ENCODE measurements at places on chromosomes 2 and 18.

DNA sequence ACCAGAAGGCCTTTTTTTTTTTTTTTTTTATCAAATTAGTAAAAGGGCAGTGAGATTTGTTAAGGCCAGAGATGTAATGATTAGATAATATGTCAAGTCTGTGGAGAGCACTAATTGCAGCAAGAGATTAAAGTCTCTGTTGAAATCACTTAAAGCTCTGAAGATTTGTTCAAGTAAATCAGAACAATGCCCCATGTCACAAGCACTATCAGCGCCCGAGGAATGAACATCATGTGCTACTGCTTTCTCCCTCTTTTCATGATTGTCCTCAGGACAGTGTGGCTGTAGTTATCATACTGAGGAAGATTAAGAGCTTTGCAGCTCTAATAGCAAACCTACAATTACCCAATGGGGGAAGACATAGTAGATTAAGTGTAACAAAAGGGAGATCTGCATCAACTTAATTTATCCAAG, 71.1 kb downstream of the TDRD15 start:
- no peak for DNase-seq

DNA sequence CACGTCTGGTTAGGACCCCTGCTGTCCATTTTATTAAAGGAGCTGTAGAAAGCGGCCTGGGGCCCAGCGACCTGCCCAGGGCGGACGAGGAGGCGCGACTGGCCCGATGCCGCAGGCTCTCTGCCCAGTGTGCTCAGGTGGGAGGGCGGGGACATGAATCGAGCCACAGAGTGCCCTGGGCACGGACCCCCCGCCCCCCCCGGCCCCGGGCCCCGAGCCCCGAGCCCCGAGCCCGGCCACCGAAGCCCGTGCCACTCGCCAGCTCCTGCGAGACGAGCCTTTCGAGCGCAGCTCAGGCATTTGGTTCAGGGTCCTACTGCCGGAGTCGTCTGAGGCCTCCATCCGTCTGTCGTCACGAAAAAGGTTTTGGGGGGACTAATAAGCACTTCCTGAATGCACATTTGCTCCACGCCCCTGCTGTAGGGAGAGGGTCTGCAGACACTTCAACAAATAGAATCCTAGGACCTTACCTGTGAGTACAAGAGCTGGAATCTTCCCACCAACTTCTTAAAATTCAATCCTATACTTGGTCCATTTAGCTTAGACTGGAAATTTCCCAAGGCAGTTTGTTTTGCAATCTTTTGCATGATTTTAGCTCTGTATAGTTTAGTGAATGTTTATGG, 602 bp upstream of the ADAM17 start:
- DNase-seq, result peak; percentile 4

GRCh38 chr18:12258719-12259705, 4.9 kb downstream of the CIDEA start:
- DNase-seq, result no peak

DNA sequence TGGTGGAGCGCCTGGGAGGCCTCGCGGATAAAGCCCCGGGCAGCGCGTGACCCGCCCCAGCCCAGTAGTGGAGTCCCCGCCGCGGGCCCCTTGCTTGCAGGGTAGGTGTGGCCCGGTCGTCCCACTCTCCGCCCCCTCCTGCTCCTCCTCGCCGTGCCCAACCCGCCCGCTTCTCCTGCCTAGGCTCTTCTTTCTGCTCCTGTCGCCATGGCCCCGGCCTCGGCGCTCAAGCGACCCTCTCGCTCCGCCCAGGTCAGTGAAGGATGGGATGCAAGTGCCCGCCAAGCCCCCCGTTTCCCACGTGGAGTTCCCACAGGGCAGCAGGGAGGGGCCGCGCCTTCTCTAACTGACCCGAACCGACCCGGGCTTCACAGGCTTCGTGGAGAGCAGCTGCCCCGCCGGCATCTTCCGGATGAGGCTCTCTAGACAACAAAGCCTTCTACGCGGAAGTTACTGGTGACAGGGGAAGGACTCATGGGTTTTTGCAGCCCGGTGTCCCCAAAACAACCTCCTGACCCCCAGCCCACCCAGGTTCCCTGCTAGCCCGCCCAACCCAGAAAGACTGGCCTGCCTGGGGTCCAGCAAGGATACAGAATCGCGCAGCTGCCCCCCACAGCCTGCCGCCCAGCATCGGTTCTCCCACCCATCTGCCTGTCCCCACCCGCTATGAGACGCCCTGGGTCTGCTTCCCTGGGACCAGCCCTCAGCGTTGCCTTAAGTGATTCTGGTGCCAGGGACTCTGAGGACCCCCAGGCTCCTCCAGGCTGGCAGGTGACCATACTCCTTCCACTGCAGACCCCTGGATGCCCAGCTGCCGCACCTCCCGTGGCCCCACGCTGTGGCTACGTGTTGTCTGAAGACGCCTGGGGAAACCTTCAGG, 32.8 kb downstream of the TTC32 start:
- peak; percentile 30 for DNase-seq

- no peak for DNase-seq
Measured at GRCh38 chr2:8197101-8197500, 484.8 kb upstream of the ID2 start.

GRCh38 chr2:127526132-127527000, at the start of gene IWS1:
Gene IWS1 (minus strand): TSS chr2:127526489. CDS start chr2:127526208, 281 bp downstream.
- DNase-seq, result peak; percentile 81

GRCh38 chr18:51342815-51343214, 145.3 kb upstream of the MEX3C start:
- no peak for DNase-seq

- no peak for DNase-seq
Measured at GRCh38 chr2:24210106-24210455, 35.2 kb downstream of the FAM228A start.

DNA sequence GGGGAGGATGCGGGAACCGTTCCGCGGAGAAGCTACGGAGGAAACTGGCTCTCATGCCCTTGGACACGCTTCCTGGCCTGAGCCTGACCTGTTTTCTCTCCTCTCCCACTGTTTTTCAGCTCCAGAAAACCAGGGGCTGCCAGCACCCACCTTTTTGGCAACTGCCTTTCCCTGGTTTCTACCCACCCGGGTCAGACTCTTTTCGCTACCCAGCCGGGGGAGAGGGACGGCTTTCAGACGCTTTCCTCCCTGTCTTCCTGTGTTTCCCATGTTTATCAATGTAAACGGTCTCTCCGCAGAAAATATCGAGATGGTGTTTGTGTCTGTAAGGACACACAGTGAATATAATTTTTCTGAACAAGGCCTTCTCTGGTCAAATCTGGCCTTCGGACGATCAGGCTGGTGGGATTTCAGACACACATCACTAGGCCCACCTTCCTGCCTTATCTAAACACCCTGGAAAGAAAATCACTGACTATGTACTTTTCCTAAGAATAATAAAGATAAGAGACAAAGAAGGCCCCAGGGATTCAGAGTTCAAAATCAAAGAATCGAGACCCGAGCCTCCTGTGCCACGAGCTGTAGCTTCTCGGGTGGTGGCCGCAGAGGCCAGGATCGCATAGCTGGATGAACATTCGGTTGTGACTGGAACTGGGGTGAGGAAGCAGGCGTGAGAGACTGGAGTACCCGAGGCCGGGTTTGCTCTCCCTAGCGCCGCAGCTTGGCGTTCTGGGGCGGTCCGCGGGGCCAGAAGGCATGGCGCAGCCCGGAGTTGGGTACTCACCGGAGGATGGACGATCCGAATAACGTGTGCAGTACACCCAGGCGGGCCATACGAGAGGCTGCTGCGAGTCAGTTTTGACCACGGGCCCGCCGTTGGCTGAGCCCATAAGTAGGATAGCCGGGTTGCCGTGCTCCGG, 1.7 kb downstream of the EN1 start:
- no peak for DNase-seq

- DNase-seq, result no peak
Measured at GRCh38 chr2:61799099-61799498, 54.8 kb downstream of the FAM161A start.

DNA sequence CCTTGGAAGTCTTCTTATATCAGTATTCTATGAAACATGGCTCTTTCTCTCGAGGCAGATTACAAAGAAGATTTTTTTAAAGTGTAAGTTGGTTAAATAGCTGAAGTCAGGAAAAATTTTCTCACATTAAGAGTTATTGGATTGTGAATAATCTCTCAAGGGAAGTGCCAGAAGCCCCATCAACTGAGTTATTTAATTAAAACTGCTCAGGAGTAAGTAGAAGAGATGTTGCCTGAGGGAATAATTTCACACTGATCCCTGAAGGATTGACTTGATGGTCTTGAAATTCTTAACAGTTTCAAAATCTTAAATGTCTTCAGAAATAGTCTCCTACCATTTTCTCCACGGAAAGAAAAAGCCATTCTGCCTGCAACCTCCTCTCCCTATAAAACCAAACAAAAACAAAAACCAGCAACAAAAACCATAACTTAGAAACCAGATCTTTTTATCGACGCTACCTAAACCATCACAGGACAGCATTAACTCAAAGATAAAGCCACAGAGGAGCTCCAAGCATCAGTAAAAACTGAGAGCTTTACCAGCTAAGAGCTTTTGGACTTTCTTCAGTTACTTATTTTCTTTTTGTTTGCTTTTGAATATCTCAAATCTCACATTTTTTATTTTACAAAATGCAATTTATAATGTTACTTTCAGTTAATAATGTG, 12.9 kb downstream of the CD226 start:
- no peak for DNase-seq

- no peak for DNase-seq
Measured at GRCh38 chr2:558302-558642, 118.9 kb downstream of the TMEM18 start.

GRCh38 chr18:32542221-32542798, 71.6 kb upstream of the GAREM1 start:
- DNase-seq, result no peak

DNA sequence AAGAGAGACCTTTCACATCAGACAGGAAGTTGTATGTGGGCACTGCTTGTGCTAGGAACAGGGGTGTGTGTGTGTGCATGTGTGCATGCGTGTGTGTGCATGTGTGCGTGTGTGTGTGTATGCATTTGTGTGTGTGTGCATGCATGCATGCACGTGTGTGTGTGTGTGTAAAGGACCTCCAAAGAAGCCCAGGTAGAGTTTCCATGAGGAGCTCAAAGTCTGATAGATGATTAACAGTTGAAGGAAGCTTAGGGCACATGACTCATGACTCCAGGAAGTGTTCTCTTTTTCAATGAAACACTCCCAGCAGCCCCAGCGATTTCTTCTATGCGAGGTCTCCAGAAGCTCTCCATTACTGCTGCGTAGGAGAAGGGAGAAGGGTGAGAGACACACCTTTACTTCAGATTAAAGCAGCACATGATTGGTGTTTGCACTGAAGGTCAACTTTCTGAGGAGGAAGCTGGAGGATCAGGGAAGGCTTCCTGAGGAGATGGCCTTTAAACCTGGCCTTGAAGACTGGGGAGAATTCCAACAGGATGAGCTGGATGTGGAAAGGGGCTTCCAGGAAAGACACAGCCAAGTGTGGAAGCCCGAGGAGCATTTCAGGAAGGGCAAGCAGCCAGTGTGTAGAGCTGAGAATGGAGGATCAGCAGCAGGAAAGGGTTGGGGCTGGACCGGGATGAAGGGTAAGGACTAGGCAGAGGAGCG, 77.7 kb downstream of the SMAD4 start:
- no peak for DNase-seq

GRCh38 chr2:190996338-190996946, 17.5 kb downstream of the STAT1 start:
- no peak for DNase-seq
